ENCODE measurements at places on chromosomes 4 and X.

- DNase-seq: peak; percentile 74
Measured at GRCh38 chrX:9342561-9343051, 122.3 kb upstream of the TBL1X start.

- no peak for DNase-seq
Measured at GRCh38 chr4:6273661-6273990, 4.0 kb downstream of the WFS1 start.

DNA sequence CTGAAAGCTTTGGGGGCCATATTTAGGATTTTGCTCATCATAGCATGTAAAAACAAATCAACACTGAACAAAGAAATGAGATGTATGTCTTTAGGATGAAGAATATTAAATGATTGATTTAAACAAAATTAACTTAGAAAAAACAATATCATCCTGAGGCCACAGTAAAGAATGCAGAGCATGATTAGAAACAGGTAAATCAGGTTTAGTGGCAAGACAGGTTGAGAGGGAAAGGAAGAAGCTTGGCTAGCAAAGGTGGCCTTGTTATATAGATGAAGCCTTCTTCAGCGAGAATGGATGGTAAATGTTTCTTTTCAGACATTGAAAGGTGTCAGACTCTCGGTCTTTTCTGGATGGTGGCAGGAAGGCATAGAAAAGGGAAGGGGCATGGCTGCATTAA is 11.9 kb upstream of the MAGEB16 start:
- no peak for DNase-seq

DNA sequence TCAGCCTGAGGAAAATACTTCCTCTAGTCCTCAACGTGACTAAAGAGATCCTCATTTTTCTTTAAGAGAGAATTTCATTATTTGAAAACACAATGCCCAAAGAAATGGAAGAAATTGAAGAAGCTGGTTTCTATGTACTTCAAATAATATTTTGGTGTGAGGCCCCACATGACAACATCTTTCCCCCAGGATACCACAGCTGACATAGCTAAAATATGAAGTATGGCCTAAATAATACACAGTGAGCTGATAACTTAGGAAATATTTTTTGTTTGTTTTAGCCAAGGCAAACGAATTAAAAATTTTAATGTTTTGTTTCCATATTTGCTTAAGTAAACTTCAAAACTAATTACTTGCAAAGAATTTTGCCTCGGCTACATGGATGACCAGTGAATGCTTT is 149.2 kb downstream of the CBR4 start:
- no peak for DNase-seq

DNA sequence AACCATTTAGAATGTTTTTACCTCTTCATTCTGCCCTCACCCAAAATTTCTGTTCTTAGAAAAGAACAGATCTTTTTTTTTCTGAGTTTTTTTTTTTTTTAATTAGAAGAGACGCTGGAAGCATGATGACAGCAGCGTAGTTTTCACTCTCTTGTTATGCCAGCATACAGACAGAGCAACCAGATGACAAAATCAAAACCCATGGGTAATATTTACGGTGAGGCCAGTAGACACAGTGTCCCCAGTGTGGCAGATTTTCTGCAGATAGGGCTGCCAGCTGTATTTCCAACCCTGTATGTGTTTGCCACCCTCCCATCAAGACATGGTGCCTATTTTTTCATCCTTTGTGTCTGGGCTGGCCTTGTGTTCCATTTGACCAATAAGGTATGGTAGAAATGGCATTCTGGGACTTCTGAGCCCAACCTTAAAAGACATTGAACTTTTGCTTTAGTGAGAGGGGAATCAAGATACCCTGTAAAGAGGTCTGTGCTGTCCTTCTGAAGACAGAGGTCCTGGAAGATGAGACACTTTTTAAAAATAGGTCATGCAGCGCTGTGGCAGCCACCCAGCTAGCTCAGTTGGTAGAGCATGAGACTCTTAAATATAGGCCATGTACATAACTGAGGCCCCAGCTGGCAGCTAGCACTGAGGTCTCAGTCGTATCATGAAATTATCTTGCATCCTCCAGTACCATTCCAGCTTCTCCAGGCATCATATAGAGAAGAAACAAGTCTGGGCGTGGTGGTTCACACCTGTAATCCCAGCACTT is 6.7 kb upstream of the ZNF41 start:
- no peak for DNase-seq

Measured in NCI-H2171 (cell line).